ENCODE measurements at places on chromosomes 11 and 22.

DNA sequence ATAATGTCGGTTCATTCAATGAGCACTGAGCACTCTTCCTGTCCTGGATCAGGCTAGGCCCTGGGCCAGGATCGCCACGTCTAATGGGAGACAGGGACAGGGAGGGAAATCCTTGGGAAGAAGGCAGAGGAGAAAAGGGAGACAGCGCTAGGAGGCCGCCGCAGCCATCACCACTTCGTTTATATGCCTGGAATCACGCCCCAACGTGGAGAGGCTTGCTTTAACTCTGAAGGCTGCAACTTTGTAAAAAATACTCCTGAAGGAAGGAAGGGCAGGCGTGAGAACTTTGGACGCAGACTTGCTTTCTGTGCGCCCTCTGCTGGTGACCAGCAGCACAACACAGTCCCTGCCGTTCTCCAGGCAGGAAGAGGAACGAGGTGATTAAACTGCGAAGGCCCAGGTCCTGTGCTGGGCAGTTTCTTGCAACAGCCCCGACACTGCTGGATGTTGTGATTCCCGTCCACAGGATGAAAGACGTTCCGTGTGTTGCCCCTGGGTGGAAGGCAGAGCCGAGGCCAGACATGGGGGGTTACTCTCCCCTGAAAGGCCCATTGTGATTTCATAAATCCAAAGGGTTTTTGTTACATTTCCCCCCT is 22.1 kb downstream of the RIBC2 start:
- DNase-seq = peak; percentile 86

- no peak for DNase-seq
Observed at GRCh38 chr11:129911298-129911697, 15.9 kb upstream of the NFRKB start.

- no peak for DNase-seq
Observed at GRCh38 chr11:67111261-67111660, 7.8 kb upstream of the KDM2A start.

- DNase-seq = no peak
Observed at GRCh38 chr11:63793161-63793560, 20.1 kb upstream of the SPINDOC start.

All from CD4-positive, alpha-beta T cell treated with Interleukin-10 for 1 hour (primary cell).